ENCODE measurements at places on chromosomes 7 and 10. TPM values are rescaled to one million over a fixed set of nuclear protein-coding genes. Genes with fewer than 3 reads are reported as not detected.

COBL gene
- total RNA-seq = not detected

GRCh38 chr7:148672041-148672440, 26.7 kb upstream of the CUL1 start:
- no peak overlapping the region for H3K27ac ChIP-seq
- no peaks in the 10 kb centered on the region for H3K4me1 ChIP-seq
- H3K36me3 ChIP-seq = no peaks in the 10 kb centered on the region
- H3K27me3 ChIP-seq = peaks cover 15% of the 10 kb centered on the region
- no peak overlapping the region for H3K4me3 ChIP-seq

DNA sequence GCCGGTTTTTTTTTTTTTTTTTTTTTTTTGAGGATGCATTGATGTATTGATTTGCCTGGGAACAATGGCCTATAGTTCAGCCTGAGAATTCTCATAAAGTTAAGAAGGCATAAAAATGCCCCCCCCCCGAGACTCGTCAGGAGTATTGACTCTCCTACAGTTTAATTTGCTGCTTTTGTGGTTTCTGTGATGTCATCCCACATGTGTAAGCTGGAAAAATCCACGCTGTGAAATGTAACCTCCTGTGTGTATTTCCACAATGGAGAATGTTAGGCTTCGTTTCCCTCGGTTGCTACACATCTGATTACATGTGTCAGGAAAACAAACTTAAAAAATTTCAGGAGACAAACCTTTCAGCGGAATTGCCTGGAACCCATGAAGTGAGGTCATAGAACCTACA, 117.9 kb downstream of the FANK1 start:
- no peak overlapping the region for H3K4me3 ChIP-seq
- H3K27ac ChIP-seq = no peak overlapping the region
- no peaks in the 10 kb centered on the region for H3K36me3 ChIP-seq

- H3K27me3 ChIP-seq = peaks cover 51% of the 10 kb centered on the region
- H3K27ac ChIP-seq = no peak overlapping the region
- no peak for DNase-seq
- H3K4me3 ChIP-seq = peak overlapping the region; percentile 17
Measured at GRCh38 chr10:101122270-101123084, 8.6 kb upstream of the TLX1 start.

GRCh38 chr10:44998146-44998631, 2.5 kb upstream of the ZNF22 start:
- H3K36me3 ChIP-seq = peaks cover 9% of the 10 kb centered on the region
- H3K27ac ChIP-seq = no peak overlapping the region
- H3K4me1 ChIP-seq = peaks cover 25% of the 10 kb centered on the region
- DNase-seq = no peak
- H3K27me3 ChIP-seq = no peaks in the 10 kb centered on the region
- no peak overlapping the region for H3K4me3 ChIP-seq
